ENCODE measurements at places on chromosomes 1 and 21.

DNA sequence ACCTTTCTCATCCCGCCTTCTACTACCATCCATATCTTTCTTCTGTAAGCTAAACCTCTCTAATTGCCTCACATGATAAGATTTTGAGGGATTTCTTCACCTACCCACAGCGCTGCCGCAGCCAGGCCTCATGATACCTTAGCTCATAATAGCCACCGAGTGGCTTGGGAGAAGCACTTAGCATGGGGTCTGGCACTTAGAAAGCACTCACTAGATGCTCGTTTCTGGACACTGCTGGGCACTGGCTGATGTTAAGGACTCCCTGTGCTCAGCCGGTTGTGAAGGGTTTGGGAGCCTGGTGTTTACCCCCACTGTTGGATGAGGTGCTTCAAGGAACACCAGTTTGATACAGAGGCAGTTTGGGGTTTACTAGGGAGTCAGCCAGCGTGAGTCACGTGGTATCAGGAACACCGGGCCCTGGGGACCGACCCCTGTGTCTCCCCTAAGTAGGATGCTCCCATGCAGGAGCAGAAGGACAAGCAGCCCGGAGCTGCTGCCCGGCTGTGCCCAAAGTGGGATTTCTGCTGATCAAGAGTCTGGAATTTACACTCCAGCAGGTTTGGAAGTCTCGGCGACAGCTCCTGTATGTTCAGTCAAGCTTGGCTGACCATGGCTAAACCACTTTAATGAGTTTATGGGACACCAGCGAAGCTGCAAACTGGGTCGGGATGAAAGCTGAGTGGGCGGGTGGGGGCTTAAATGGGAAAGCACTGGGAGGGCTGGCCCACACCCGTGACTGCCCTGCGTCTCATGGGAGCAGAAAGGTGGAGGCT lies 63.3 kb downstream of the GALNT2 start:
- DNase-seq = no peak

DNA sequence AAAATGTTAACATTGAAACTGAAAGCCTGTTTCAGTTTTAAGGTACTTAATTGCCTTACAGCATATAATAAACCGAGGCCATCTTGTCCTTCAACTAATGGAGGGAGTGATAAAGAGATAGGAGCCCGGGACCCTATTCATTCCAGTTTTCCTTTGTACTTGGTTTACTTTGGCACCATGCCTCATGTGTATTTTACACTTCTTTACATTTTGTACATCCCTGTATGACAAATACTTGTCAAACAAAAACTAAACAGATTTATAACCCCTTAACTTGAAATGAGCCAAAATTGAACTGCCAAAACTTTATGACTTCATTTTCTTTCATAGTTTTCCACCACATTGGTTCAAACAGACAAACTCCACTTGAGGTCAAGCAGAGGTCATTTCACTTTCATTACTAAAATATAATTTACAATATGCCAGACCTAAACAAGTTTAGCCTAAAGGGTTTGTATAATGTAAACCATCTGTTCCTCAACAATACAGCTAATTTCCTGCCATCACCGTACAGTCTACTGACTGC lies 30.9 kb upstream of the UBE2U start:
- DNase-seq = no peak

GRCh38 chr1:184605941-184606340 lies 148.7 kb downstream of the EDEM3 start:
- no peak for DNase-seq

DNA sequence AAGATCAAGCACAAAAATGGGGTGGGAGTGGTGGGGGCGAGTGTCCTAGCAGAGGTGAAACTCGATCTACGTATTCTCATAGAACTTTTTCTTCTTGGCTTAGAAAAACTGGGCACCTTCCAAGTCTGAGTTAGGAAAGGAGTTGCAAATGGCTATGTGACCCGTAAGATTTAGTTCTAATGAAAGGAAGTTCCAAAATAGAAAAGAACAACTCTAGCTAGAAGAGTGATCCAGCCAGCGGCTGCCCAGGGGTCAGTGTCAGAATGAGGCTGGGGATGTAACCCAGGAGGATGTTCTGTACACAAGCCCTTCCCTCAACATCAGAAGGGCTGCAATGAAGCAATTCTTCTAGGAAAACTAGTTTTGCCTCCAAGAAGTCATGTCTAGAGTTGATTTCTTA lies 5.2 kb downstream of the MTARC1 start:
- no peak for DNase-seq

GRCh38 chr1:68904477-68904876 lies 407.6 kb upstream of the DEPDC1 start:
- no peak for DNase-seq

GRCh38 chr1:234611847-234612351 lies 1.9 kb upstream of the IRF2BP2 start:
- DNase-seq = no peak

DNA sequence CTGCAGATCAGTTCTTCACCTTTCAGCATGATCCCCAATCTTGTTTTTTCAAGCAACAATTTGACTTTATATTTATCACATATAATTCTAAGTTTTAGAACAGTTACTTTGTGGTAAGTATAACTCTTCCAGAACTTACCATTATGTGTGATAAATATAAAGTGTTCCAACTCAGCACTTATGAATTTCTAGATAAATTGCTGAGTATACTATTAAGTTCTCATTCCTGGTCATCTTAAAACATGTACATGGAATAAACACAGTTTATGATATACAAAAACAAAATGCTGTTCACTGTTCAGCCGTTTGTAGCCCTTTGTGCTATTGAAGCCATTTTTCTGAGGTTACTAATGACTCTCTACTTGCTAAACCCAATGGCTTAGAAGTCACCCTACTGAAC lies 5.1 kb upstream of the XPR1 start:
- no peak for DNase-seq

DNA sequence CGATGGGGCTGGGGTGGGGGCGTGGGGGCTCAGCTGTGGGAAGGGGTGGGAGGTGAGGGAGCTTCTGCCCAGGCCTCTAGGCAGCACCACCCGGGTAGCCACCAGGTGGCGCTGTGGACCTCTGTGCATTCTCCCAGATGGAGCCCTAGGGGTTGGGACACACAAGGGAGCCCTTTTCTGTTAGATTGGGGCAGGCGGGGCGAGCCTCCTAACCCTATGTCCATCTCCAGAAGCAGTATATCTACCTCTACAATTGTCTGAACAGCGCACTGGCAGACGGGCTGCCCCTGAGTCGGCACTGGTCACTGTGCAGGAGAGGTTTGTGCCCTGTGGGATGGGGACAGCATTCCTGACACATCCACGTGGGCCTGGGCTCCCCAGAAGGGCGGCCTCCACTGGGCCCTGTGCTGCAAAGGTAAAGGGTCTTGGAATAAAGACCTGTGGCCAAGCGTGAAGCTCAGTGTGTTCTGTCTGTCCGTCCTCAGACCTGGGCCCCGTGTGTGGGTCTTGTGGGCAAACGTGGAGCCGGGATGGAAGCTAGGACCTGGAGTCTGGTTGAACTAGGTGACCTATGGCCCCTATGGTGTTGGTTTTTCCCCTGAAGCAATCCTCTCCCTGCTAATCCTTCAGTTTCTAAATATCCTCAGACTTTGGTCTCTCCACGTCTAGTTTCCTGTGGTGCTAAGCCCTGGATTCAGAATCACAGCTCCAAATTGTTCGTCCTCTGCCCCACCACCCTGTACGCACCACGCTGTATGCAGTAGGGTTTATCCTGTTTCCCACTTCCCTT lies 4.4 kb upstream of the LGR6 start:
- peak; percentile 61 for DNase-seq

GRCh38 chr1:5500541-5500940 lies 491.7 kb downstream of the NPHP4 start:
- no peak for DNase-seq

- DNase-seq = no peak
These were observed 4.9 kb downstream of the AADACL4 start for GRCh38 chr1:12648741-12649140.

DNA sequence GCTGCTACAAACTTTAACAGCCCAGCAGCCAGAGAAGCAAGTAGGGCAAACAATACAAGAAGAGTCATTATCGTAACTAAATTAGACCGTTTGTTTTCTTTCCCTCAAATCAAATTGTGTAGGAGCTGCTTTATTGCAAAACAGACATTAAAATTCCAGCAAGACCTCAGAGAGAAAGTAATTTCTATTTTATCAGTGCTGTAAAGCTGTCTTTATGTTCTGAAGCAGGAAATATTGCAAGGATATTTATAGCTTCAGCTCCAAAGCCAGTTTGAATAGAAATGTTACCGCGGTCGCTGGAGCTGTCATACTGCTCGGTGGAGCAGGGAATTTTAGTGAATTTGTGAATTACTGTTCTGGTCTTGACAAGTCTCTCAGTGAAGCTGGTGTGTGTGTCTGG lies 503.8 kb upstream of the PLXNA2 start:
- DNase-seq = no peak

- no peak for DNase-seq
These were observed 6.9 kb downstream of the CD1B start for GRCh38 chr1:158324395-158324794.

GRCh38 chr1:41353744-41354143 lies 7.5 kb upstream of the FOXO6 start:
- no peak for DNase-seq

- no peak for DNase-seq
These were observed 249.2 kb upstream of the KIAA0040 start for GRCh38 chr1:175441791-175442190.

DNA sequence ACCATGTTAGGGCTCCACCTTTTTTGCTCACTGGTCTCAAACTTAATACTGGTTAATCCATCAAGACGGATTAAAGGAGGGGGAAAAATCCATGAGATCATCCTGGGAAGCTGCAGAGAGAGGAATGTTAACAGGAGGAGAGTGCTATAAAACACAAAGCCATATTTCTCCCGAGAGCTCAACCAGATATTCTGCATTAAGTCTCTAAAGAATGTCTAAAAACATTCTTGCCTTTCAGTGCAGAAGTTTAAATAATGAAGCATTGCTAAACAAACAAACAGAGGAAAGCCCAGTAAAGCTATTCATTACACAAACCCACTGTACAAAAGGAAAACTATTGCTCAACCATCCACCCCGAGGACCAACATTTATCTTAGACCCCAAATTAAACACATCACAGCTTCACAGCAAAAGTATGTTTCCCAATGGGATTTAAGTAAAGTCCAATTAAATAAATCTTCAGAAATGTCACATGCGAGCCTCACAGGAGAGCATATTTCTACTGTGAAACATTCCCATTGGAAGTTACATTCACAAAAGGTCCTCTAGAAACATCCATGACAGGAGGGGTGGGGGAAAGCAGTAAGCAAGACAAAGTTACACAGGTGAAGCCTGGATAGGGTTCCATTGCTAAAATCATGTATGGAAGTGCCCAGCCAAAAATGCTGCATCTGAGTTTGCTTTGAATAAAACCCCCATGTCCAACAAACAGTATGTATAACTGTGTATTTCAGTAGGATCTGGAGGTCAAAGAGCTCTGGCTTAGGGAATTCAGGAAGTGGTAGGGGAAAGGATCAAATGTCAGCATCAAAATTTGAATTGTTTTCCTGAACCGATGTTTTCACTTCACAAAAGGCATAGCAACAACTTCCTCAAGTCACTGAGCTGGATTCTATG lies 23.3 kb downstream of the DUSP10 start:
- DNase-seq = no peak

GRCh38 chr1:168159251-168159650 lies 19.5 kb upstream of the TIPRL start:
- no peak for DNase-seq

DNA sequence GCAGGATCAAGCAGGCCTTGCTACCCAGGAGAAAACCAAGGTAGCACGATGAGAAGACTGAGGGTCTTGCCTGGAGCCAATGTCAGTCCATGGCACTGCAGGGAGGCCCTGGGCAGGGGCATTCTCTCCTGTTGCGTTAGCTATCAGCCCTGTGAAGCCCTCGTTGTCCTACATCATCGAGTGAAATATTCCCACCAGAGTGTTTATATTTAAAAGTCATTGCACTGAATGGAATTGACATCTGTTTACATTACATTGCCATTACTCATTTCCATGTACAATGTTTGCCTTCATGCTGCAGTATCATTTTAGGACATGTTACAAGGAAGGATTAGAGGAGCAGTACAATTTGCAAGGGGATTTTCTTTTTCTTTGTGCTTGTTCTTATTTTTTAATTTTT lies 243.9 kb downstream of the KAZN start:
- no peak for DNase-seq

- peak; percentile 24 for DNase-seq
These were observed 3.9 kb downstream of the PSMB2 start for GRCh38 chr1:35637401-35637809.
